ENCODE measurements at places on chromosomes 13 and 19.

DNA sequence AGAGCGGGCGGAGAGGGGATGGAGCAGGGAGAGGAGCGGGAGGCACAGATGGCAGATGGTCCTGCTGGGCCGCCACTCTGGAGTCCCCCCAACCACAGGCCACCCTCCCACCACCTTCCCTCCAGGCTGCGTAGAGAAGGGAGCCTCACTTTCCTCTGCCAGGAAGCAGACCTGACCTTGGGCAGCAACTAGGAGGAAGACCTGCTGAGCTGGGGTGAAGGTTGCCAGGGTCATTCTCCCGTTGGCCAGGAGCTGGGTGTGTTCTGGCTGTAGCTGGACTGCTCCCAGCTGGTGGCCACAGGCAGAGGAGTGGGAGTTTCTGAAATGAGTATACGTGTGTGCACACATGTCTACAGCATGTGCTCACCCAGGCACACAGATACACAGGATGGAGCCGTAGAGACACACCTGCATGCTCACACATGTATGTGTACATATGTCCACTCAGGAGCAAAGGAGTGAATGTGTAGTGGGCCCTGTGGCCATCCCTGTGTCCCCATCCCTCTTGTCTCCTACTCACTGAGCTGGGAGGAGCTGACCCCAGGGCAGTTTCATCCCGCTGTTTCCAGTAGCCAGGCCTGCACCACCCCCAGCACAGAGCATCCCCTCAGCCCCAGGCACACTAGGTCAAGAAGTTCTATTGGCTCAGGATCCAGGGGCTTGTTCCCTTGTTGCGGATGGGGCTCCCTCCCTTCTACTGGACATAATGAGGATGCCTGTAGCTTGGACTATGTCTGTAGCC, 53.0 kb downstream of the CHST8 start:
- no peak for DNase-seq

DNA sequence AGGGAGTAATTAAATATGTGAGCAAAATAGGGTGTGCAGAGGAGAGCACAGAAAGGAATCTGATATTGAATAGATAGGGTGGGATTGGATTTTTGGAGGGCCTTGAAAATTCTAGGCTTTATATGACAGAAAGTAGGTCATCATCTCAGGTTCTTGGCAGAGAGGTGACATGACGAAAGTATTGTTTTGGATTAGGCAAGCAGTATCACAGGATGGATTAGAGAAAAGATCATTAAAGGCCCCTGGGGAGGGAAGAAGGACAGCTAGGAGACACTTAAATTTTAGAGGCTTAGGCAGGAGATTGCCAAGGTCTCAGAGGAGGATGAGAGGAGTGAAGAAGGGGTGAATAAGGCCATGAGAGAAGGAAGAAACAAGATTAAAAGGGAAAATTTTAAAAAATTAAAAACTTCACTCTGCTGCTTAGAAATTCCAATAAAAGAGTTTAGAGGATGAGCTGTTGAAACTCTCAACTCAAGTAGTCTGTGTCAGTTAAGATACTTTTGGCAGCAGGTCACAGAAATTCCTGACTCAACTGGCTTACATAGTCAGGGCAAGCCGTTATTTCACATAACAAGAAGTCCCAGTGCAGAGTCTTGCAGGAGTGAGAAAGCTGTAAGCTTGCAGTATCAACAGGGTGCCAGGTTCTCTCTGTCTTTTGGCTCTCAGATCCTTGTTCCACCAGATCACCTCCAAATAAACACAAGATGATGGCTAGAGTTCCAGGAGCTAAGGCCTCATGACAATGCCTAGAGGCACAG, 8.8 kb downstream of the GPC6 start:
- no peak for DNase-seq

- no peak for DNase-seq
Observed at GRCh38 chr19:18419699-18420460, 682 bp downstream of the SSBP4 start.

DNA sequence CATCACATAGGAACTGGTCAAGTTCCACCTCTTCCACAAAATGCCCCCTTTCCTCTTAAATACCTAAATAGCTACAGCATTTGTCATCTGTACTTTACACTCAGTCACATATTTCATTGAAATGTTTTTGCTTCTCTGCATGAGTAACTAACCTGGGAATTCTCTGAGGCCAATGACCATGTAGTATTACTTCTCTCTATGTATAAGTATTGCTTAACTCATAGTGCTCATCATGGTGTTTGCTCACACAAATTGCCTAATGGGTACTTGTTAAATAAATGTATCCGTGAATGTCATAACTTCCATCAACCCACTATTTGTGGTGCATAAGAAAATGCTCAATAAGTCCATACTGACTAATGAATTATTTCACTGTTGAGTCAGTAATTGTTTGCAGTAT, 115.5 kb downstream of the FGF14 start:
- no peak for DNase-seq

DNA sequence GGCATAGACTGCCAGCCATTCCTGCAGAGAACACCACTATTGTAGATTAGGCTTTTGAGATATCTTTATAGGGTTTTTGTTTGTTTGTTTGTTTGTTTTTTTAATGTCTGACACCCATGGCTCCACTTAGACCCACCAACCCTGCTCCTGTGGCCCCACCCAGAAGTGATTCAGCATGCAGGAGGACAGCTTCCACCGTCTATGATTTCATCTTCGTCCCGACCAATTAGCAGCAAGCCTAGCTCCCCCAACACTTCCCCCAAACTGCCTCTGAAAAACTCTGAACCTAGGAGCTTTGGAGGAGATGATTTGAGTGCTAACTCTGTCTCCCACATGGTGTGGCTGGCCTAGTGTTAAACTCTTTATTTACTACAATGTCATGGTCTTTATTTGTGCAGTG, 108.3 kb upstream of the RXFP2 start:
- DNase-seq = no peak

DNA sequence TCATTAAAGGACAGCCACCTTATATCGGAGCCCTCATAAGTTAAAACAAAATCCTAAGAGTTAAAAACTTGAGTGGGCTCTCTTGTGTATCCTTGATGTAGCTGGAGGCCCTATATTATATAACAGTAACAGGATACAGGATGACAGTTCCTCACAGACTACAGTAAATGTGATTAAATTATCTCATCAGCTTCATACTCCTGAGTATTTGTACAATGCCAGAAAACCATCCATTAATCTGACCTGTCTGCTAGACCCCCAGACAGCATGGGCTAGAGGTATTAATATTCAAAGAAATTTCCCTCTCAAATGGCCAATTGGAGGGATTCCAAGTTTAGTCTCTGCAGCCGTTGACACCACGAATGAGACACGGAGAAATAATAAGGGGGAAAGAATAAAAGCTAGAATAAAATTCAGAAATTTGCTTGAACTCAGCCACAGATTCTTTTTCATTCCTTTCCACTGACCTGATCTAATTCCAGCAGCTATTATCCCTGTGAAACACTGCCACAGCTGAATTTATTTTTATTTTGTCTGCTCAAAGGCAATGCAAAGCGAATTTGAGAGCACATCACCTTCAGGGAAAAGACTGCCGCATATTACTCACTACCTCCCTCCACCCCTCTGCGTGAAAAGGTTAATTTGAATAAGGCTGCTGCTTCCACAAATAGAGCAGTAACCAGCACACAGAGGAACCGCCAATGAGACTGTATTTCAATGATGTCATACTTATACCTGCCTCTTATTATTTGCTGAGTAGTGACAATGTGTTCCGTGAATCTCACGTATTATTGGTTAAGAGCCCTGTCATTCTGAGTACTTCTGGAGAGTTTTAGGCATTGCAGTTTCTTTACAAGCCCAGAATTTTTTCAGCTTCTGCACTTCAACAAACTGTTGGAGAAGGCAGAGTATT, 155.9 kb upstream of the KLF12 start:
- no peak for DNase-seq

DNA sequence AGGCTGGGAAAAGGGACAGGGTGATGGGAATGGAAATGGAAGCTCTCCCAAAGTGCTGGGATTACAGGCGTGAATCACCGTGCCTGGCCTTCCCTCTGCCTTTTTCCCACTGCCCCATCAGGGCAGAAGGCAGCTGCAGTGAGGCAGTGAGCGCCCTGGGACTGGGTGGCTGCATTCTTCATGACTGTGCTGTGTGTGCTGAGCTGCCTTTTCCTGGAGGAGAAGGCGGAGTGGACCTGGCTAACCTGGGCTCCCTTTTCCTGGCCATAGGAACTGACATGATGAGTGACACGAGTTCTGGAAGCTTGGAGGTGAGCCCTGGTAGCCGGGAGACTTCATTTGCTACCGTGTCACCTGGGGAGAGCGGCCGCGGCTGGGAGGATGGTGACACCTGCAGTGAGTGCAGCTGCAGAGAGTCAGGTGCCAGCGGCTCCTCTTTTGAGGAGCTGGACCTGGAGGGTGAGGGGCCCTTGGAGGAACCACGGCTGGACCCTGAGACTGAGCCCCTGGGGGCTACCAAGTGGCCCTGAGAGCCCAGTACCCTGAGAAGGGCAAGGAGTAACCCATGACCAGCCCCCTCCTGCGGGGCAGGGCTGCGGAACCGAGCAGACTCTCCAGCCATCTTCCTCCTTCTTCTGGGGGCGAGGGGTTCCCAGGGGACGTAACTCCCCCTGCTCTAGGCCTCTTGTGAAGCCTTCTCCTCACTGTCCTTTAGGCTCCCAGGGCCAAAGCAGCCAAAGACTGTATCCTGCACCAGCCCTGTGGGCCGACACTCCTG, 26.3 kb upstream of the ZNF492 start:
- no peak for DNase-seq

GRCh38 chr13:111597618-111598017, 277.2 kb downstream of the TEX29 start:
- no peak for DNase-seq

GRCh38 chr19:36482876-36483275, 6.5 kb downstream of the ZNF566 start:
- no peak for DNase-seq

GRCh38 chr13:90415902-90416301, 931.6 kb upstream of the MIR17HG start:
- no peak for DNase-seq

GRCh38 chr13:43786766-43787517, at the start of gene ENOX1:
TSS of gene ENOX1 (minus strand) at chr13:43786972.
- peak; percentile 60 for DNase-seq

DNA sequence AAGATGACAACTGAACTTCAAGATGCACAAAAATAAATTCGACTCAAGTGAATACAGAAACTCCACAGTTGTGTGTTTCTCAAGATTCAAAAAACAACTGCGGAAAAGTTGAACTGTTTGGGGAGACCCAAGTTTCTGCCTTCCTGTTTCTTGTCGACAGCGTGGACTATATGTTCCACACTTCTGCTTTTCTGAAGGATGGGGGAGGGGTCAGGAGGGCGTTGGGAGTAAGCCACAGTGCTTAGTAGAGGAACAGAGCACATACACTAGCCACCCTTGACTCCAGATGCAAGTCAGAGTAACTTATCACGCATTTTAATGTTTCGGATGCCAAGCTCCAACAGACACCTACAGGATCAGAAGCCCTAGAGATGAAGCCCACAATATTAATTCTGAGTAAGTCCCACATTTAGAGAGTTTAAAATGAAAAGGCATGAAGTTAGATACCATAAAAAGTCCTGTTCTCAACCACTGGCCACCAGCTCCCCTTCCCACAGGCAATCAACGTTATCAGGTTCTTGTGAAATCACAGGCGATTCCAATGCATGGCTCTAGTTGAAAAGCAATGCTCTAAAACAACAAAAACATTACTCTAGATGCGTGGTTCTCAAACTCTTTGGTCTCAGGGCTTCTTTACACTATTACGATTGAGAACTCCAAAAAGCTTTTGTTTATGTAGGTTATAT, 4.2 kb downstream of the TUBGCP3 start:
- DNase-seq = no peak

DNA sequence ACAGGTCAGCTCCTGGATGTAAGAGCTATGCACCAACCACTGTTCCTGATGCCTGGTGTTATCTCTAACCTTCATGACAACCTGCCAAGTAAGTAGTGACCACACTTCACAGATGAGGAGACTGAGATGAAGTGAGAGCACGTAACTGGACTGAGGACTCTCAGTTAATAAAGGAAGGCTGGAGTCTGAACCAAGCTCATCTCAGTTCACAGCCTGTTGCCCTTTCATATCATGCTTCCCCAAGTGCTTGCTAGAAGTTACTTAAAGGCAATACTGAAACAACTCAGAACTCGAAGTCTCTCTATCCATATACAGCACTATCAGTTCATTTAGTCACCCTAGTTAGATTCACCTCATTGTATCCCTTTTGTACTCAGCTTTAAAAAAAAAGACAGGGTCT, 119.7 kb downstream of the ABCC4 start:
- DNase-seq = no peak

DNA sequence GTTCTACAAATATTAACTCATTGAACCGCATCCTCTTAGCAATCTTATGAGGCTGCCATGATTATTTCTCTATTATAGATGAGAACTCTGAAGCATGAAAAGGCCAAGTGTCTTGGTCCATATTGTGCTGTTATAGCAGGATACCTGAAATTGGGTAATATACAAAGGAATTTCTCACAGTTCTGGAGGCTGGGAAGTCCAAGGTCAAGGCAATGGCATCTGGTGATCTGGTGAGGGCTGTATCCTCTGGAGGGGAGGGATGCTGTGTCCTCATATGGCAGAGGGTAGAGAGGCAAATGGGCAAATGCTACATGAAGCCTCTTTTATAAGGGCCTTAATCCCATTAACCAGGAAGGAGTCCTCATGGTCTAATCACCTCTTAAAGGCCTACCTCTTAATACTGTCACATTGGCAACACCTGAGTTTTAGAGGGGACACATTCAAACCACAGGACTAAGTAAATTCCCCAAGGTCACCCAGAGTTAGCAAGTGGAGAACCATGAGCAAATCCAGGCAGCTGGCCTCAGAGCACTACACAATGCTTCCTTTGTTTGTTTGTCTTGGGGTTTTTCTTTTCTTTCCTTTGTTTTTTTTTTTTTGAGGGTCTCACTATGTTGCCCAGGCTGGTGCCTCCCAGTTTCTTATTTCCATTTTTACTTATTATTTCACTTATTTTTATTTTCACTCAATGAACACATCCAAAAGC, 55.9 kb upstream of the LATS2 start:
- no peak for DNase-seq

DNA sequence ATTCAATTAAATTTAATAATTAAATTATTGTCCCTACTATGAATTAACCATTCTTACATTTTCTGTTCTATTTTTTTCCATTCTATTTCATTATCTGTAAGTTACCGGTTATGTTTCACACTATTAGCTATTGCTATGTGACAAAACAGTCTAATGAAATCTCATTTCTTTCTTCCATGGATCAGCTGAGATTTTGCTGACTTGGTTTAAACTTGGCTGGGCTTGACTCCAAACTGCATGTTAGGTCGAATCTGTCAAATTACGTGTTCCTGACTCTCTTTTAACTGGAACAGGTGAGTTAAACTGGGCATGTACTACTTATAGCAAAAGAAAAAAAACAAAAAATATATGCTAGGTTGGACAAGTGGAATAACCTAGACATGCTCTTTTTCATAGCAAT, 1464.4 kb downstream of the OLFM4 start:
- DNase-seq = no peak

GRCh38 chr13:90918536-90918935, 429.0 kb upstream of the MIR17HG start:
- no peak for DNase-seq

All from urothelium cell line (cell line).